Activated CD4-positive, alpha-beta memory T cell treated with anti-CD3 and anti-CD28 coated beads for 36 hours (primary cell): ENCODE measurements at places on chromosomes 11 and 22.

DNA sequence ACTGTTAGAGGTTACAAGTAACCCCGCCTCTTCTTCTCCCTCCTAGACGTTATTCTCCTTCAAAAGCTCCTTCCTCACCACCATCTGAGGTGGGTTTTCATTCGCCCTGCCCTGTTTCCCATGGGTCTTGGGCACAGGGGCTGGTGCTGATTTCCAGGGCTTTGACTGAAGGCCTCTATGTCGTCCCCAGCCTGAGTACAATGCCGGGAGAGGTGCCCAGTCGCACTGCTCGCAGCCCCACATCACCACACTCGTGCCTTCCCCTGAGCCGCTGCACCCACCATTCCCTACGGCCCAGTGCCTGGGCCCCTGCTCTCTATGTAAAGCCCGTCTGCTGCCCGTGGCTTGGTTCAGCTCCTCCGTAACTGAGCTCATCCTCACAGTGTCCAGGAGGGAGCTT lies 169.8 kb downstream of the DSCAML1 start:
- no peak for DNase-seq

DNA sequence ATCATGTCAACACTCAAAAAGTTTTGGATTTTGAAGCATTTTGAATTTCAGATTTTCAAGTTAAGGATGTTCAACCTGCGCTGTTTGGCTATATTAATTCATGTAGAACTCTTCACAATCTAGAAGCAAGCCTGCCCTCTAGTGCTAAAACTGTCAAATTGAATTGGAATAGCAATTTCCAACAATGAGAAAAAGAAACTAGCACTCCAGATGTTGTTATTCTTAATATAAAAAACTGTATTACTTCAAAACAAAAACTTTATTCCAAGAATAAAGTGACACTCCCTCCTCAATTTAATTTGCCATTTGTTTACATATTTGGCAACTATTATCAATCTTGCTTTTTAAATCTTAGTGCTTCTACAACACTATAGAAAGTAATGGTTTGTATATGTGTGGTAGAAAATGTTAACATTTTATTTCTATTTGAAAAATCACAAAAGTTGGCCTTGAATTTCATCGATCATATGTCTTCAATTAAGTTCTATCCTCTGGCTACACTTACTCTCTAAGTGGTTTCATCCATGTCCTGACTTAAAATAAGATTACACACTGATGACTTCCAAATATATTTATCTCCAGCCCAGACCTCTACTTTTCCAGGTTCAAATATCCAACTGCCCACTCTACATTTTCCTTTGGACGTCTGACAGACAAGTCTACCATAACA lies 36.6 kb downstream of the DCUN1D5 start:
- no peak for DNase-seq

DNA sequence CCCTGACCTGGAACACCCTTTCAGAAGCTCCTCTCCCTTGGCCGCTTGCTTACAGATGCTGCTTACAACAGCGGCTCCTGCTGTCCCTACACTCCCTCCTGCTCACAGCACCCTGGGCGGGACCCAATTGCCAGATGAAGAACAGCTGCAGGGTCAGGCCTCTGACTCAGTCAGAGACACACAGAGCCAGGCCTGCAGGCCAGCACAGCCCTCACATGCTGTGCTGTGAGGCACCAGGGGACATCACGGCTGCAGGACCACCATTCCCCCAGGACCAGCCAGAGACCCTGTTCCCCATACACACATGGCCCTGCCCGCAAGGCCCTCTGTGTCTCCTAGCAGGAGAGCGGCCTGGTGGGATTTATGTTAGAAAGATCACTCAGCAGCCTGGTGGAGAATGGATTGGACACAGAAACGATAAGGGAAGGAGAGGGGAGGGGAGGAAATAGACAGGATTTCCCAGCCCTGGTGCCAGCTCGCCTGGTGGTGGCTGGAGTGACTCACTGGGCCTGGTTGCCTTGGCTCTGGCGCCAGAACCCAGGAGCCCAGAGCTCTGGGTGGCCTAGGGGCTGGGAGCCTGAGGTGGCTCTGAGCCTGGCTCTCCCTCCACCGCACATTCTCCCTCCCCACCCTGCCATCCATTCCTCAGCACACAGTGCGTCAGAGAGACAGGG lies 6.7 kb downstream of the CAPN5 start:
- DNase-seq, result no peak

GRCh38 chr11:102279641-102280170 lies 37.6 kb upstream of the BIRC3 start:
- DNase-seq, result no peak

GRCh38 chr11:85847436-85847835 lies 7.7 kb upstream of the CCDC83 start:
- no peak for DNase-seq
